SIG-M5 (cell line): ENCODE measurements at places on chromosomes 5 and 9.

GRCh38 chr5:56291079-56291643, 58.0 kb upstream of the ANKRD55 start:
- no peak for DNase-seq

GRCh38 chr9:5013374-5013773, 28.3 kb downstream of the JAK2 start:
- no peak for DNase-seq

DNA sequence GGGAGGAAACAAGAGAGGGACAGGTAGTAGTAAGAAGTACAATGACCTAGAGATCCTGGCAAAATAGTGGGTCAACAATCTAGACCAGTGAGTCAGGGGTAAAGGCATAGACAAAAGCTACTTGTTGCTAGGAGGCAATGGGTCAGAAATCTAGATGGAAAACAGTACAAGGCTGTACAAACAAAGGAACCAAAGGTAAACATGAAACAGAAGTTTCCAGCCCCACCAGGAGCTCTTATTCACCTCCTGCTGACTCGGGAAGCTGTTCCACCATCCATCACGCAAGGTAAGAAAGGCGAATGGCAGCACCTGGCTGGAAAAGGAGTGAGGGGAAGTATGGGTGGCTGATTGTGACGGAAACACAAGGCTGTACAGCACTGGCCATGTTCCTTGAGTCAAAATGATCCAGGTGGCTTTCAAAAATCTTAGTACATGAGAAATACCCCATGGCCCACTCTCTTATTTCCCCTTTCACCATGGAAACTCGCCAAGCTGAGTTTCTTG, 70.5 kb upstream of the RAI14 start:
- no peak for DNase-seq

- DNase-seq: no peak
Measured at GRCh38 chr9:73577848-73578247, 426.2 kb downstream of the ANXA1 start.
